ENCODE measurements at places on chromosomes 7 and 10.

GRCh38 chr10:6089334-6090219, 743 bp downstream of the RBM17 start:
- DNase-seq = no peak

- no peak for DNase-seq
Observed at GRCh38 chr10:110615057-110615747, 28.9 kb upstream of the RBM20 start.

DNA sequence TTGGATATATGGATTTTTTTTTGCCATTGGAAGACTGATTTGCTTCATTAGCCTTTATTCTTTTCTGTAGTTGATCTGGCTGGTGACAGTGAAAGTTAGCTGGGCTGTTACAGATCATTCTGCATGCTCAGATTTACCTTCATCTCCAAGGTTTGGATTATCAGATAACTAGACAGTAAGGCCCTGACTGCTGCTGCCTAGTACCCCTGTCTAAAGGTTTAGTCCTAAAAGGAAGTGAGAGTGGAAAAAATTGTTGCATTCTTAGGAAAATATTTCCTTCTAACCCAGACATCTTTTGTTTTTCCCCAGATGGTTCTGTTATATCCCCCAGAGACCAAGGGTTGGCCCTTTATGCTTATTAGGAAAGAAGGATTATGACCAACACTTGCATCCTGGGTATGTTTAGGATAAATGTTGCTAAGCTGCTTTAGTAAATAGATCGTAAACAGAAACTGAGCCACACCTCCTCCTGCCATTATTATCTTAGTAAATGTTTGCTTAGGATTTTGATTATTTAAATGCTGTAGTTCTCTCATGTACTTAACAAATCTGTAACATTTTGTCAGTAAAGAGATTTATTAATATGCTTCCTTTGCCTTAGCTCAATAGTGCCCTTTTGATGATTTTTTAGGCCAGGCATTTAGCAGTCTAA, 44.4 kb downstream of the MCU start:
- no peak for DNase-seq

GRCh38 chr7:4739528-4739992, 35.9 kb upstream of the AP5Z1 start:
- peak; percentile 43 for DNase-seq

DNA sequence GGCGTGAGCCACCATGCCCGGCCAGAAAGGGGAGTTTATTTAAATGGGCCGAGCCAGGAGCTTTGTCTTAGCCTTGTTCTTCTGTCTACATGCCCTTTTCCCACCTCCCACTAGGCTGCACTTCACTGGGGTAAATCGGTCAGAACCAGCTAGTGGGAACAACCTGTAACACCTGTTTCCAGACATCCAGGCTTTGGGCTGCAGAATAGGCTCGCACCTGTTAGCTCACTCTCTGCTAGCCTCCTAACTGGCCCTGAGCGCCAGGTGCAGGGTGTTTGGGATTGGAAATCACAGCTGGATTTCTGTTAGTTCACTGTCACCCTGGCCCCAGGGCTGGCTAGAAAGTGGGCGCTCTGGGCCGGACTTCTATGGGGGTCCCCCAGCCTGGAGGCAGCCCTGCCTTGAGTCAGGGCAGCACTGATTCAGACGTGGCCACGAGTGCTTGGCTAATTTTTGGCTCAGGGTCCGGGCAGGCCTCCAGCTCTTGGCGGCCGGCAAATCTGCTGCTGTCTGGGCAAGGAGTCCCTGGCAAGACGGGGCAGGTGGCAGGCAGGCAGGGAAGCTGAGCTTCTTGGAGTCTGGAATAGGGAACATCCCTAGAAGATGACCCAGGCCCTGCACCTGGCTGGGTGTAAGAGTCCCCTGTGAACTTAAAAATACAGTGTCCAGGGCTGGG, 48.6 kb downstream of the GTF2IRD1 start:
- DNase-seq = peak; percentile 78

DNA sequence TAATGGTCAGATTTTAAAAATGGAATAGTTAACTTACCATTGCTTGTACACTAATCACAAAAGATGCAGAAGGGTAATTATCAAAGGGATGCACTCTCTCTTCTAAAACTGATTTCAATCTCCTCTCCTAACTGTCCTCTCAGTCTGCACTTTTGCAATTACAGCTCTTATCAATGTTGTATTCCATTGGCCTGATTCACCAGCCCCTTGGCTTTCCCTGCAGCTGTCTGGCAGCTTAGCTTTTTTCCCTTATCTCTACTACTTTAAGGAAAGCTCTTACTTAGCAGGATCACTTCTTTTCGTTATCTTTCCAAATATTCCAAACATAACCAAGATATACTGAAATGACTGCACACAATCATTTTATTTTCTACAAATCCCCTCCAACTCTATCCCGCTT, 448.8 kb downstream of the GRM8 start:
- no peak for DNase-seq

DNA sequence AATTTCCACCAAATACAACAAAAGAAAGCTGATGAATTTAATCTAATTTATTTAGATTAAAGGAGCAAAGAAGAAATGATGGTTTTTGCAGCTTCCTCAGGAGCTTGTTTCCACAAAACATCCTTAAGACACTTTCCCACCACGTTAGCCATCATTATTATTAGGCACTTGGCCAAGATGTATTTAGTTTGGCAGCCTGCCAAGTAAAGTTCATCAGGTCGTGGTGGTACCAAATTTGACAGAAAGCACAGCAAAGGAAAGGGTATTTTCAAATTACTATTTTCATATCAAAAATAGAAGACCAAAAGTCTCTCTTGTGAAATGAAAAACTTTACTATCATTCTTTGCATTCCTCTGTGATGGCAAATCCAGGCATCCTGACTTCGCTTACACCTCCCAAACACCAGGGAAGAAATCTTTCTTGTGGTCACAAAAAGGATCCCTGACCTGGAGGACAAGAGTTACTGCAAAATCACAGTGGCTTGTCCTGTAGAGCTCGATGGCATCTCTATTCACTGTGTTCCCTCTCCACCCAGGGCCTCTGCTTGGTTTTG, 123.1 kb upstream of the INHBA start:
- DNase-seq = no peak

DNA sequence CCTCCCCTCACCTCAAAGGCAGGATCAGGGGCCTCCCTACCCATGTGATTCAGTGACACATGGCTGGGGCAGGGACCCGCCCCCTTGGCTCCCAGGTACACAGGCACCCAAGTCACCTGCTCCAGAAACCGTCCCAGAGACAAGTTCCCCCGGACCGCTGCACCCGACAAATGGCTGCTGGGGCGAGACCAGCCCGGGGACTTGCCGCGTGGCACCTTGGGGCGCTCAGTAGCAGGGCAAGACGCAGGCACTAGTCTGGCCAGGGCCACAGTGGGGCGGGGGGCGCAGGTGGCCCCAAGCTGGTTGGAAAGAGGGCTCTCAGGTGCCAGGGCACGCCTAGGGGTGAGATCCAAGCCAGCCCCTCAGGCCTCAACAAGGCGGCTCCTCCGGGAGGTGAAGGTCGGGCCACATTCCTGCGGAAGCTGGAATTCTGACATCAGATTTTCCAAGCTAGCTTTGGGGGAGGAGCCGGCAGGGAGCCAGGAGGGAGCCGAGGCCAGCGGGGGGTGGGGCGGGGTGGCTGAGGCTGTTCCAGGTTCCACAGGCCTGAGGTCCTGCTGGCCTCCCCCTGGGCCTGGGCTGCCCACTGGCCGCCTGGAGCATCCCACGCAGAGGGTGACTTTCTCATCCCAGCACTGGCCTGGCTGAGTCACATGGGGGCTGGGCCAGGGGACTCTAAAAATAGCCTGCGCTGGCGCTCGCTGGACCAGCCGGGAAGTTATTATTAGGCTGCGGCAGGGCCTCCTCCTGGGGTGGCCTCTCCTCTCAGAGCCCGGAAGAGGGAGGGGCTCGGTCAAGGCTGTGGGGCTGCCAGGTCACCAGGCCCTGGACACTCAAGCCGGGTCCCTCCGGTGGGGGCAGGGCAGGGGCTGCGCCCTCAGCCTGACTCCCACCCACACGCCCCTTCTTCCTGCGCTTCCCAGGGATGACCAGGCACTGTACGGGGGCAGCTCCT, 20.5 kb upstream of the INPP5A start:
- DNase-seq = no peak

DNA sequence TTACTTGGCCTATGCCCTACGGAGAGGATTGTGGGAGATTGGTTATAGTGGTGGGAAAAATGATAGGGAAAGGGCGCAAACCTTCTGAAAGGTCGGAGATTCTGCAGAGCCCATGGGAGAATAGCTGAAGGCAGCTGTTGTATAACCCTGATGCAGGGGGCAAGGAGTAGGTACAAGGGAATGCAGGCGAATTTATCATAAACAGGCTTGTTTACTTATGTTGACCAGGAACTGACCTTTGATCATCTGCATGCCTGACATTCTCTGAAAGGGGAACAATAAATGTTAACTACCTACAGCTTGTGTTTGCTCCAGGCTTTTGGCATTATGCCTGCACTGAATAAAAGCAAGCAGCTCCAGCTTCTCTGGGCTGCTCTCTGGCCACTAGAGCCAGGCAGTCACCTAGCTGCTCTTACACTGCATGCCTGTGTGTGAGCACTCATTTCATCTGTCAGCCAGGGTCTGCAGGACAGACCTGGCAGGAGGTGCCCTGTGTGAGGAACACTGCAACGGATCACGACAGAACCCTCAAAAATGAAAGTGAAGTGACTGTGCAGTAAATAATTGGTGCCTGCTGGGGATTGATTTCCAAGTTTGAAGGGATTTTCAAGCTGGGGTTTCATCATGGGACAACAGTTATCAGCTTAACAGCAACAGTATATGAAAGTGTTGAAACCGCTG, 31.1 kb upstream of the ABCA13 start:
- no peak for DNase-seq

- DNase-seq = no peak
Observed at GRCh38 chr7:151366166-151366879, 24.7 kb downstream of the NUB1 start.

GRCh38 chr10:77513781-77514331, 123.8 kb downstream of the KCNMA1 start:
- DNase-seq = peak; percentile 47

GRCh38 chr10:119834188-119834587, 38.5 kb downstream of the MCMBP start:
- no peak for DNase-seq

DNA sequence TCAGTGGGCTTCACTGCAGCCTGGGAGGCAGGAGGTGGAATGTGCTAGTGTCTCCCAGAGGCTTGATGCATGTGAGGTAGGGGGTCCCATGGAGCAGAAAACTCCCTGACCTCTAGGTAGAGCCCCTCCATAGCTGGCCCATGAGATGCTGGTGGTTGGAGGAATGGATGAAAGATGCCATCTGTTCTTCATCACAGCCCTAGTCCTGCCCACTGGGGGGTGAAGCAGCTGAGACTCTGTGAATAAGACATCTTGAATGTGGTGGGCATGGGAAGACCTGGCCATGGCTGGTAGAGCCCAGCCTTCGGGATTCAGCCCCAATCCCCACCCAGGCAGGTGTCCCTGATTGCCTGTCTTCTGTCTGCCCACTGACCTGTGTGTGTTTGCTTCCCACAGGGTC, 92.5 kb downstream of the COL13A1 start:
- DNase-seq = no peak

- no peak for DNase-seq
Observed at GRCh38 chr10:120606051-120606764, 149.2 kb downstream of the PLPP4 start.

DNA sequence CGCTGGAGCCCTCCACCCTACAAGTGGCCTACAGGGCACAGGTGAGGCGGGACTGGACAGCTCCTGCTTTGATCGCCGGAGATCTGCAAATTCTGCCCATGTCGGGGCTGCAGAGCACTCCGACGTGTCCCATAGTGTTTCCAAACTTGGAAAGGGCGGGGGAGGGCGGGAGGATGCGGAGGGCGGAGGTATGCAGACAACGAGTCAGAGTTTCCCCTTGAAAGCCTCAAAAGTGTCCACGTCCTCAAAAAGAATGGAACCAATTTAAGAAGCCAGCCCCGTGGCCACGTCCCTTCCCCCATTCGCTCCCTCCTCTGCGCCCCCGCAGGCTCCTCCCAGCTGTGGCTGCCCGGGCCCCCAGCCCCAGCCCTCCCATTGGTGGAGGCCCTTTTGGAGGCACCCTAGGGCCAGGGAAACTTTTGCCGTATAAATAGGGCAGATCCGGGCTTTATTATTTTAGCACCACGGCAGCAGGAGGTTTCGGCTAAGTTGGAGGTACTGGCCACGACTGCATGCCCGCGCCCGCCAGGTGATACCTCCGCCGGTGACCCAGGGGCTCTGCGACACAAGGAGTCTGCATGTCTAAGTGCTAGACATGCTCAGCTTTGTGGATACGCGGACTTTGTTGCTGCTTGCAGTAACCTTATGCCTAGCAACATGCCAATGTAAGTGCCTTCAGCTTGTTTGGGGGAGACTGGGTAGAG, at the start of gene COL1A2:
COL1A2 (plus strand) TSS at position 459 of the 704 bp plus-strand sequence; CDS start at position 596, 137 bp downstream.
- DNase-seq = peak; percentile 6

DNA sequence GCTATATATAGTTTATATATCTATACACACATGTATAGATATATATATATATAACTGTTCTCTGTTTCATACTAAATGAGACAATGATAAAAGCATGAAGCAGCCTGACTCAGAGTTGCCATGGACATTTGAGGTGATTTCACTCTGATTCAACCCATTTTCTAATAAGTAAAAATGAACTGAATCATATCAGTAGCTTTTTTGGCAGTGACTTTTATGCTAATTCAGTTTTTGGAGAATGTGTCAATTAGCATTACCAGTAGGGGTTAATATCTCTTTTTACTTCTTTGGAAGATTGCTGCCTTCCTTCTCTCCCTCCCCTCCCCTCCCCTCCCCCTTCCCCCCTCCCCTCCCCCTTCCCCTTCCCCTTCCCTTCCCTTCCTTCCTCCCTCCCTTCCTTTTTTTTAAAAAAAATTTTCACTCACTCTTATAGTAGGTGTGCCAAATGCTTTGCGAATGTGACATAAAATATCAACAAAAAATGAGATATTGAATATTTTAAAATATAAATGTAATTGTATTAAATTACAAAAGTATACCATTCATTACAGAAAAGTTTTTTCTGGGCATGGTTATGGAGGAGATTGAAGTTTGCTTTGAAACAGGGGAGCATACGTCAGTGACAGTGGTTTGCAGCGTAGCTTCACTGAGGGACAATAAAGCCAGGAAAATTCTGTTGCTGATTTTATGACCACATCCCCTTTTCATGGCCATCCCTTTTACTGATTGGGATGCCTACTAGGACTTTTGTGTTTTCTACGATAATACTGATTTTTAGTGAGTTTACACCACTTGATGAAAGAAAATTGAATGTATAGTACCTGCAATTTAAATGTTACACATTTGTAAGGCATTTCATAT, 64.0 kb upstream of the KLF6 start:
- DNase-seq = no peak

DNA sequence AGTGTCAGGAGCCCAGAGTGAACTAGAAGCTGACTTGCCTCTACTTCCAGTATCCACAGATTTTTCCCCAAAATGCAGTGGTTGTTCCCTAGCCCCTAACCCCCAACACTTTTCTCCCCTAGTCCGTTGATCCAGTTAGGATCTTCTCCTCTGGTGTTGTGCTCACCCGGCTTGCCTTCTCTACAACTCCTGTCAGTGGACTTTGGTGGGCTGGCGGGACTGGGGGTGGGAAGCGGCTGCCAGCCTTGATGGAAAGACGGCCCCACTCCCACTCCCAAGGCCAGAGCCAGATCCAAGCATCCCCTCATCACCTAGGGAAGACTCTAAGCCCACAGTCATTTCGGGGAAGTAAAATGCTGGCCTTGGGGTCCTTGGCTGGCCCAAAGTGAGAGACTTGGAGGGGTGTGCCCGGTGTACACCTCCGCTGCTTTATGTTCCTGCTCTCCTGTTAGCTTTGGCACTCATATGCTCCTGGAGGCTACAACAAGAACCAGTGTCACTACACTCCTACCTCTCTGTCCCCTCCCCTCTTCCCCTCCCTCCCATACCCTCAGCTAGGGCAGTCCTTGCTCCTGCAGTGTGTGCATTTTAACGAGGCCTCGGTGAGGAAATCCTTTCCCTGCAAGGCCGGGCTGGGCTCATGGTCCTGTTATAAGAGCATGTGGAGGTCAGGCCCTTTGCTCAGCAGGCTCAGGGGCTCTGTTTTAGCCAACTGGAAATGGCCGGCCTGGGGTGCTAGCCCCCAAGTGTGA, 930 bp upstream of the HOXA10 start:
- peak; percentile 75 for DNase-seq

Measured in NCI-H510A (cell line).